Activated CD4-positive, alpha-beta T cell treated with anti-CD3 and anti-CD28 coated beads, Interleukin-2, Interleukin-6, amounts not matched to agents 100 ng/mL and 50 ng/mL, durations not matched to agents 16 hours and 8 hours (primary cell): ENCODE measurements at places on chromosomes 1 and 21.
A peak's percentile ranks its signal among the peaks of the same experiment; 100 is the strongest.

GRCh38 chr1:229019663-229020271 lies 251.1 kb upstream of the RAB4A start:
- DNase-seq: no peak

DNA sequence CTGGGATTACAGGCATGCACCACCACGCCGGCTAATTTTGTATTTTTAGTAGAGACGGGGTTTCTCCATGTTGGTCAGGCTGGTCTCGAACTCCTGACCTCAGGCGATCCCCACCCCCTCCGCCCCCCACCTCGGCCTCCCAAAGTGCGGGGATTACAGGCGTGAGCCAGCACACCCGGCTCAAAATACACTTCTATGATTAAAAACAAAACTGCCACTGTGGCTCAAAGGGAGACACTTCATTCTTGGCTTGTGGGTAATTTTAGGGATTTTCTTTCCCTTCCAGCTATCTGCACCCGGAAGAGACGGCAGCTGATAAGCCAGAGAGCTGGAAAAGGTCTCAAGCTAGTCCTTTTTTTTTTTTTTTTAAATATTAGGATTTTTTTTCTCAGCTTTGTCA lies 24.5 kb downstream of the TMPRSS2 start:
- DNase-seq: no peak

DNA sequence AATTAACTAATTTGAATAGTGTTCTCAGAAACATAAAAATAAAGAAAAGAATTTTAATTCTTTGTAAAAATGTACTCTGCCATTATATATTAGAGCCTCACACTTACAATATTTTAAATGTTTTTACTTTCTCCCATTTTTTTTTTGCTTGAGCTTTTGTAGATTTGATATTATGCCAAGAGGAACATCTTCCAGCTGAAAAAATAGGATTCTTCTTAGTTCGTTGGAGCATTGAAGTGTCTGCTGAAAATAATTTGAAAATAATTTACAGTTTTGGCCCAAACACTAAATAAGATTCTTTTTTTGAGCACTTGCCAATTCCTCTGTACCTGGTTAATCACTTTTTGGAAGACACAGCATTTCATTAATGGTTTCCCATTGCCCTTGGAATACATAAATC lies 175.0 kb upstream of the COL11A1 start:
- no peak for DNase-seq

GRCh38 chr1:979744-980072 lies 2.2 kb downstream of the PERM1 start:
- no peak for DNase-seq

GRCh38 chr1:7352364-7352763 lies 418.7 kb upstream of the VAMP3 start:
- DNase-seq: no peak

- DNase-seq: no peak
These were observed 37.3 kb upstream of the STUM start for GRCh38 chr1:226511296-226511695.

GRCh38 chr1:19433719-19433998 lies 51.7 kb downstream of the CAPZB start:
- no peak for DNase-seq

DNA sequence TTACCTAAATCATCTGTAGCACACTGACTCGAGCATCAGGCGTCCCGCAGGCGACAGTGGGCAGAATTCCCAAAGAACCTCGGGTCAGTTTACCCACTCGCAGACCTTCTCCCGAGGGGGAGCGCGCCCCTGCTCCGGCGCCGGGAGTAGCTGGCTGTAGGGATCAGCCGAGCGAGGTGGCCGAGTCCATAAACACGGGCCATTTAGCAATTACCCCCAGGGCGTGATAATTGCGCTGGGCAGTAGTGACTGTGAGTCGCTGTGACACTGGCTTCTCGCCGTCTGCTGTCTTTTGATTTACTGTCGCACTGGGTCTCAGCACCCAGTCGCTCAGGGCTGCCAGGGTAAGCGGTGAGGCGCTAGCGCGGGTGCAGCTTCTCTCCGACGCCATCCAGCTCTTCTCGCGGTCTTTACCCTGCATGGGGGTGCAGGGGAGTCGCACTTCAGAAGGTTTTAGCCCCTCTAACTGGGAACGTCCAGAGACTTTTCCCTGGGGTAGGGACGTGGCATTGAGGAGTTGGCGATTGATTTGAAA lies 16.2 kb downstream of the HLX start:
- DNase-seq: no peak

DNA sequence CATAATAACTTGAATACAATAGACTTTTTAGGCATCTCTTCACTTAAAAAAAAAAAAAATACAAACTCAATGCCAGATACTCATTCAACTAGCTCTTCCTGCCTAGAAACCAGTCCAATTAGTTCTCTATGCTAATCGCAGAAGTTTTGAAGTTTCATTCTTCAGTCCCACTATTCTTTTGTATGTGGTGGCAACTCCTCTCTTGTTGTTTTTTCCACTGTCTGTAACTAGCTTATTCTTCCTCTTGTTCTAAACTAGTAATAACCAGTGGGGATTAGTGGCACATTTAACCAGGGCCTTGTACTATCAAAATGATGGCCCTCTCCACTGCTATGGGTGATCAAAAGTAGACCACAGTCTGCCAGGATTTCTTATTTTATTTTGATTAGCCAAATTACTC lies 52.5 kb downstream of the SELENOF start:
- no peak for DNase-seq

DNA sequence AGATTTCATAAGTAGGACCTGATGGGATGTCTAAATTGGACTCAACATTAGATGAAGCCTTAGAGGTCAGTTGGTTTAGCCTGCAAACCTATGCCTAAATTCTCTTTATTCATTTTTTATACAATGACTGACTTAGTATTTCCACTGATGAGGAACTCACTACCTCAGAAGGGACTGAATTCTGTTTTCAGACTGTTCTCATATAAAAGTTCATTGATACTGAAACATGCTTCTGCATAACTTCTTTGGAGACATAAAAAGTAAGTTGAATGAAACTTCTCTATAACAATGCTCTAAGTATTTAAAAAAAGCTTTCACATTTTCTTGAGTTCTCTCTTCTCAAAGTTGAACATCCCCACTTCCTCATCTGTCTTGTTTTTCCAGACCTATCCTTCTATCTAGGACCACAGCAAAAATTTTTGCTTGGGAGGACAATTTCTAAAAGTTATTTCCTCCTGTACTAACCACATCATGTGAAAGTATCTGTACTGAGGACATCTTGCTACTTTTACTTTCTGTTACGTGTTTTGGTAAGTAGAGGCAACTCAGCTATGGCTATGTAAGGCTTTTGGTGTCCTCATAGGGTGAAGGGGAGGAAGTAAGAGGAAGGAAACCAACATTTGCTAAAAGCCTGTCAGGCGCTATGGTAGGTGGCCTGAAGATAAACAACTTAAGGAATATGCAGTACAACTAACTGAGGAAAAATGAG lies 64.1 kb downstream of the USP24 start:
- DNase-seq: peak; percentile 42

GRCh38 chr1:184614667-184615066 lies 140.0 kb downstream of the EDEM3 start:
- DNase-seq: no peak

DNA sequence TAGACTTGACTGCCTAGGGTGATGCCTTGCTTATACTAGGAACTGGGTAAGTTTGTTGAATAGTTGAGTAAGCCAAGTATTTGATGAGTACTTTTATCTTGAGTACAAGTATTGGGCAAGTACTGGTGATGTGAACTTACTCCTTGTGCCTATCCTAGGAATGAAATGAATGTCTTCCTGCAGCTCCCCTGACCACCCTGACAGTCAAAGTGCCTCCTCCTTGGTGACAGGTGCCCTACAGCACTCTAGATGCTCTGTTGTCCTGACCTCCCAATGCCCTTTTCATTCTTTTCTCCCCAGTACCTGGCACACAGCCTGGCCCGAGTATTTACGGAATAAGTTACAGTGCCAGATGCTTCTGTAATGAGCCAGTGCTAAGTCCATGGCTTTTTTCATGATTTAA lies 25.5 kb downstream of the PCSK9 start:
- DNase-seq: no peak

DNA sequence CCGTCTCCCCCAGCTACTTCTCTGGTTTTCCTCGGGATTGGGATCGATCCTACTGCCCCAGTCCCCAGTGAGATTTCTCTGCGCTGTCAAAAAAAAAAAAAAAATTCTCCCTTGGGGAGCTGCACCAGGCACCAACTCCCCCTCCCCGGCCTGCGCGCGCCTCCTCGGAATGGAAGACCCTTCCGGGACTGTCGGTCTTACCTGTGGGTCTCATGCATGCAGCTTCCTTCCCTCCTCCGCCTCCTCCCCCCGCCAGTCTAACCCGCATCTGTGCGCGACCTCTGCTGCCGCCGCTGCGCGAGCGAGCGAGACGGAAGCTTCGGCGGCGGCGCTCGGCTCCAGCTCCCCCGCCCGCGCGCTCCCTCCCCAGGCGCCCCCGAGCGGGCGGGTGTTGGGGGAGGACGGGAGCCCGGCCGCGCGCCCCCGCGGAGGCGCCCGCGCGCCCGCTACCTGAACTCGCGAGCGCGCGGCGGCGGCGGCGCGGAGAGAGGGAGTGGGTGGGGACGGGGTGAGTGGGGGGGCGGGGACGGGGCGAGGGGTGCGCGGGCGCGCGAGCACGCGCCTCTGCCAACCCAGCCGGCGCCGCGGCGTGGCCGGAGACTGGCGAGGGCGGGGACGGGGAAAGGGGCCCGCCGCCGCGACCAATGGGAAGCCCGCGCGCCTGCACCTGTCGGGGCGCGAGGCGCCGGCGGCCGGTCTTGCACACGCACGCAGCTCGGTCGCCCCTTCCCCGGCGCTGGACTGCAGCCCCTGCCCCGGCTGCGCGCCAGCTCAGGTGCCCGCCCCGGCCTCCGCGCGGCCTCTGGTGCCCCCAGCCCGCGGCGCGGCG lies at the start of gene SUSD4:
Gene SUSD4, minus strand, starts transcription at position 321 of the 829 bp plus-strand sequence. CDS start 751 bp downstream, outside the sequence.
- DNase-seq: peak; percentile 50

GRCh38 chr1:222010306-222010705 lies 268.4 kb upstream of the DUSP10 start:
- DNase-seq: no peak

GRCh38 chr1:26043765-26044164 lies 2.2 kb downstream of the SLC30A2 start:
- no peak for DNase-seq

GRCh38 chr1:15489052-15489736 lies 13.3 kb downstream of the CELA2B start:
- no peak for DNase-seq

DNA sequence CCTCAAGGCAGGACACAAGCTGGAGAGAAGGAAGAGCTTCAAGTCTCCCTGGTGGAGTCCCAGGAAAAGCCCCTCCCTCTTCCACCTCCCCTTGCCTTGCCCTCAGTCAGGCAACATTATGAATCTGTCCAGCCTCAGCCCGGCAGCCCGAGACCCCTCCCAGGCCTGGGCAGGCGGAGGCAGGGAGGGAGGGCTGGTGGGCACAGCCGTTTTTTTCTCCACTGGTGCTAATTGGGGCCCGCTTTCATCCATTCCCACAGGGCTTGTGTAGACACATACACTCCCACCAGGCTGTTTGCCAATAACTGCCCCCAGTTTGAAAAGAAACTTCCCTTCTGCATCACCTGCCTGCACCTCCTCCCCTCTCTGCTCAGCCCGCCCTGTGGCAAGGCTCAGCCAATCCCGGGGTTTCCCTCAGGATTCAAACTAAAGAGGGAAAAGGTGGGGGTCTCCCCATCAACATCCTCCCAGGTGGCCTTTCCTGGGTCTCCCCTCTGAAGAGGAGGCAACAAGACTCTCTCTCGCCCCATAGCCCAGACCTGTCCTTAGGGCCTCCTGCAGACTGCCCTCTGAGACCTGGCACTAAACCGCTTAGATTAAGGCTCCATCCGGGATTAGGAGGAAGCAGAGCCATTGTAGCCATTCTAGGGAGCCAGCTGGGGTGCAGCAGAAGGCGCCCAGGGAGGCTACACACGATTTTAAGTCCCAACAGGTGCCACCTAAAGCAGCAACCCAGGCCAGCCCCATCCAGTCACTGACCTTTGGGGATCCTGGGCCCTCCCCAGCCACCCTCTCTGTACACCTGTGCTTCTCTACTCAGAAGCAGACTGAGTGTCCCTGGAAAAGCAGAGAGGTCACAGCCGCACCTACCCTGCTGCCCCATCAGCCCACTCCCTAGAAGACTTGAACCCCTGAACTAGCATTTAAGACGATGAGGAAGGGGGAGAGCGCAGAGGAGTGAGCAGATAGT lies 3.5 kb downstream of the IGSF9 start:
- no peak for DNase-seq

DNA sequence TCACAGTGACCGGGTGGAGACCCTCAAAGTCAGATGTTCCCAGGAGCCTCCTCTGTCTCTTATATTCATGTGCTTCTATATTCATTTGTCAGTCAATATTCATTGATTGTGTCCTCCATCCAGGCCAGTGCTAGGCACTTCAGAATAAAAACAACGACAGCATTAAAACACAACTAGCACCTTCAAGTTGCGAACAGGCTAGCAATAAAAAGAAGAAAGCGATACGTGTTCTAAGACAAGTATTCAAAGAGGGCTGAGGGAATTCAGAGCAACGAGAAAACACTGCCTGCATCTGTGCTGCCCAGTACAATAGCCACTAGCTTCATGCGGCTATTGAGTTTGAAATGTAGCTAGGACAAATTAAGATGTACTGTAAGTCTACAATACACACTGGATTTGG lies 138.0 kb downstream of the PLXNA2 start:
- no peak for DNase-seq

DNA sequence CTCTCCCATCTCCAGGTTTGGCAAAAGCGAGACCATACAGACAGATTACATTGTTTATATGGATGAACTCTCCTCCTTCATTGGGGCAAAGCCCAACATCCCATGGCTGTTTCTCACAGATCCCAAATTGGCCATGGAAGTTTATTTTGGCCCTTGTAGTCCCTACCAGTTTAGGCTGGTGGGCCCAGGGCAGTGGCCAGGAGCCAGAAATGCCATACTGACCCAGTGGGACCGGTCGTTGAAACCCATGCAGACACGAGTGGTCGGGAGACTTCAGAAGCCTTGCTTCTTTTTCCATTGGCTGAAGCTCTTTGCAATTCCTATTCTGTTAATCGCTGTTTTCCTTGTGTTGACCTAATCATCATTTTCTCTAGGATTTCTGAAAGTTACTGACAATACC lies 26.4 kb downstream of the FMO3 start:
- DNase-seq: no peak
